ENCODE measurements at places on chromosomes 12 and 14. TPM values are rescaled to one million over a fixed set of nuclear protein-coding genes. Genes with fewer than 3 reads are reported as not detected.

TTC6 gene
- total RNA-seq: not detected

DIO2 gene
- total RNA-seq: 10.7 TPM

PIWIL1 gene
- total RNA-seq: not detected

MOAP1 gene
- total RNA-seq: 22.8 TPM

TEX52 gene
- not detected for total RNA-seq

C3AR1 gene
- 39.8 TPM for total RNA-seq

SCNN1A gene
- total RNA-seq: 1.5 TPM

MYF6 gene
- not detected for total RNA-seq

DNA sequence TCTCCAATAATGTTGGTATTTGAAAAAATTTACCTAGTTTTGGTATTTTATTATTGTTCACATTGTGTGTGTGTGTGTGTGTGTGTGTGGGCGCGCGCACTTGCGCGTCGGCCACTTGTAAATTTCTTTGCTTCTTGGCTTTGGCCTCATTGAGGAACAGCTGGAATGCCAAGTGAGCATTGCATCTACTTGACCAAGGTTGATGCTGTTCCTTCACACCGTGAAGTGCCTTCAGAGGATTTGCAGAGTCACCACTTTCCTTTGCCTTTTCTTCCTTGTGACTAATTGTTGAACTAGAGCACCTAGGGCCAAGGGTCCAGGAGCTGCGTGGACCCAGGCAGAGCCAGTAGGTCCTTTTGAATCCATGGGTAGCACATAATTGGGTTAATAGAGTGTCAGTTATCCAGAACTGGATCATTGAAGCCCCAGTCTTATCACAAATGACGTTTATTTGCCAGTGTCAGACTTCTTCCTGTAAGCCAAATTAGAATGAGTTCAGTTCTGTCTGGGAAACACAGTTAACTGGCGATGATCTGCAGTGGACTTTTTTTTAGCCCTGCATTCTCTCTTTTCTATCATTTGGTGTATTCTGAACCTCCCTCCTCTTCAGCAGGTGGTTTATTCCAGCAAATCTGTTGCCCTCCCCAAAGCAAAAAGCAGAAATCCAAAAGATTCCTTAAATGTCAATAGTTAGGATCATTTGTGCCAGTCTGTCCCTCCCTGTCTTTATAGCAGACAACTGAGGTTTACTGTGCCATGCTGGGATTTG is 2.6 kb downstream of the PPP2R5C start:
- H3K4me3 ChIP-seq: no peak overlapping the region
- peaks cover 1% of the 10 kb centered on the region for H3K4me1 ChIP-seq
- no peak overlapping the region for H3K27ac ChIP-seq
- H3K36me3 ChIP-seq: no peaks in the 10 kb centered on the region

DNA sequence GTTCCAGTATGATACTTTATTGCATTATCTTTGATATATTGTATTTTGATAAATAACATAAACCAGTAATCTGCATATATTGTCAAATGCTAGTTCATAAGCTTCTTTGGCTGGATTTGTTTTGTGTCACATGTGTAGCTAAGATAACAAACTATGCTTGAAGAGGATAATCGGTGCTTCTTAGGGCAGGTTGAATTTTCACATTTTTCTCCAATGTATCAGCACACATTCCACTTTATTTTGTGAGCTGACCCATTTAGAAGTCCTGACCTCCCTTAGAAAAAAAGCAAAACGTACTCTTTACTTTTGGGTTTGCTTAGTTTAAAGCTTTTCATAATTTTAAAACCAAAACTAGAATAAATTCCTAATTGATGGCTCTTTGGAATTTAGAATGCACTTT is 277.7 kb upstream of the DDHD1 start:
- H3K27ac ChIP-seq: no peak overlapping the region
- no peaks in the 10 kb centered on the region for H3K27me3 ChIP-seq
- H3K4me1 ChIP-seq: no peaks in the 10 kb centered on the region
- H3K4me3 ChIP-seq: no peak overlapping the region
- DNase-seq: no peak

- peaks cover 11% of the 10 kb centered on the region for H3K4me1 ChIP-seq
- no peak overlapping the region for H3K4me3 ChIP-seq
- no peaks in the 10 kb centered on the region for H3K36me3 ChIP-seq
- H3K27ac ChIP-seq: no peak overlapping the region
These were observed 138.5 kb downstream of the ANO6 start for GRCh38 chr12:45354399-45354798.

DNA sequence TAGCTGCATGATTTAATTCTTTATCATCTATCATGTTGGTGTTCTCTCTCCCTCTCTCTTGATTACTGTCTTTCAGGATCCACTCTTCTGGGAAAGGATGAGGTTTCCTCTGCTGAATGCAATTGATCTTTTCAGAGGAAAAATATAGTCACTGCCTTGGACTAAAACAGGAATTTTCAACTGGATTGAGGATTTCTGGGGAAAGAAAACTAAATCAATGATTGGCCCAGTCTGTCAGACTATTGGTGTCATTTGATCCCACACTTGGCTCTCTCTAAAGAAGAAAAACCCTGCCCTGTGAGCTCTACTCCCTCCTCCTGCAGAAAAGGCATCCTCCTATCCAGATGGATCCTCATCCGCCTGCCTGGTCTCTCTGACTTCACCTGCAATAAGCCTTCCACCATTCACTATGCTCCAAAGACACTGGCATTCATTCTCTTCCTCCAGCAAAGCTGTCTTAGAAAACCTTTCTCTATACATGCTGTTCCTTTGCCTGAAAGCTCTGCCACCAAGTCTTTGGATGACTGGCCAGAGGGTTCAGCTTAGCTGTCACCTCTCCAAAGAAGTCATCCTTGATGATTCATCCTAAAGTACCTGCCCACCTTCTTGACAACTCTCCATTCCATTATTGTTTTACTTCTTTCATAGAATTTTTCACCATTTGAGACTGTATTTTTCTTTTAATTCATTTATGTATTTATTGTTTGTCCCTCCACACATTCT is 127.7 kb upstream of the CAND1 start:
- DNase-seq: no peak
- H3K27me3 ChIP-seq: no peaks in the 10 kb centered on the region
- no peaks in the 10 kb centered on the region for H3K4me1 ChIP-seq
- H3K36me3 ChIP-seq: no peaks in the 10 kb centered on the region
- no peak overlapping the region for H3K4me3 ChIP-seq

DNA sequence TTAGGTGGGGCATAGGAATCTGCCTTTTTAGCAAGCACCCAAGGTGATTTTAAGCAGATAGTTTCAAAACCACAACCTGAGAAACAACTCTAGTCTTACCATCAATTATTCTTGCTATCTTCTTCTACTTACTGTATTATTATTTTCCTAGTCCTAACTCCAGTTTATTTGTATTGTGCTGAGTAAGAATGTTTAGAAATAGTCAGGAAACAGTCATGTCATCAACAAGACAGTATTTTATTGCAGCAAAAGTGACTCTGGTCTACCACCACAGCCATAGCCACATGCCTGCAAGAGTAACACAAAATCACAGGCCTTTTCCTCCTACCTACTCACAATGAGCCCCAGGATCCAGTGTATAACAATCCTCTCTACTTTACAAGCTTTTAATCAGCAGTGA is 46.3 kb upstream of the FLRT2 start:
- DNase-seq: no peak
- H3K27me3 ChIP-seq: no peaks in the 10 kb centered on the region
- no peaks in the 10 kb centered on the region for H3K36me3 ChIP-seq
- no peak overlapping the region for H3K27ac ChIP-seq
- H3K4me1 ChIP-seq: no peaks in the 10 kb centered on the region
- no peak overlapping the region for H3K4me3 ChIP-seq

DNA sequence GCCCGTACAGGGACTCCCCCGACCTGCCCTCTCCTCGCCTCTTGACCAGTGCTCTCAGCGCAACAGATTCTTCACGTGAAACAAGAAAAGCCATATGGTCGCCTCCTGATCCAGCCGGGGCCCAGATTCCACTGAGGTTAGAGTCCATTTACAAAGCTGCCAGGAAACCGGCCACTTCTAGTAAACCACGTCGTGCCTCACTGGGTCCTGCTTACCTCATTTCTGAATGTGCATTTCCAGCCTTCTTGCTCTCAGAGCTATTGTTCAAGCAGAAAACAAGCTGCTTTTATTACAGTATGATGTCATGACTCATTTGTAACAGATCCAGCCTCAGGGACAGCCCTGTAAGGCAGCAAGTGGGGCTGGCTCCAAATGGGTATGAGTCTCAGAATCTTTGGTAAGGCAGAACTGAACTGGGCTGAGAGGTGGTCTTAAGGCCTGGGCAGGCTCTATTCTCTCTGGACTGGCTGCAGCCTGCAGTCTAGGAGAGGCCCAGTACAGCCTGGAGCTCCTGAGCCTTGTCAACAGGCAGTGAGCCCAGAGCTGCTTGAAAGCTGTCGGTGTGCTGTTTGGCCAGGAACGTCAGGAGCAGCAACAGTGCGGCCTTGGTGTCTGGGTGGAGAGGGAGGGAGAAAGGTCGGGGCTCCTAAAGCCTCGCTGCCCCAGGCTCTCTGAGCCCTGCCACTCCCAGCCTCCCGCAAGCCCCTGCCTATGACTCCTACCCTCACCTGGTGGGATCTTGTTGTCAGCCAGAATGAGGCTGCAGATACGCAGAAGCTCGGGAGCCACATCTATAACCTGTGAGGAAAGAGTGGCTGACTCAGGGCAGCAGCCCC is 8.3 kb downstream of the REC8 start:
- no peak overlapping the region for H3K4me3 ChIP-seq
- DNase-seq: peak; percentile 63
- H3K27ac ChIP-seq: peak overlapping the region; percentile 11
- no peaks in the 10 kb centered on the region for H3K4me1 ChIP-seq
- H3K36me3 ChIP-seq: no peaks in the 10 kb centered on the region

DNA sequence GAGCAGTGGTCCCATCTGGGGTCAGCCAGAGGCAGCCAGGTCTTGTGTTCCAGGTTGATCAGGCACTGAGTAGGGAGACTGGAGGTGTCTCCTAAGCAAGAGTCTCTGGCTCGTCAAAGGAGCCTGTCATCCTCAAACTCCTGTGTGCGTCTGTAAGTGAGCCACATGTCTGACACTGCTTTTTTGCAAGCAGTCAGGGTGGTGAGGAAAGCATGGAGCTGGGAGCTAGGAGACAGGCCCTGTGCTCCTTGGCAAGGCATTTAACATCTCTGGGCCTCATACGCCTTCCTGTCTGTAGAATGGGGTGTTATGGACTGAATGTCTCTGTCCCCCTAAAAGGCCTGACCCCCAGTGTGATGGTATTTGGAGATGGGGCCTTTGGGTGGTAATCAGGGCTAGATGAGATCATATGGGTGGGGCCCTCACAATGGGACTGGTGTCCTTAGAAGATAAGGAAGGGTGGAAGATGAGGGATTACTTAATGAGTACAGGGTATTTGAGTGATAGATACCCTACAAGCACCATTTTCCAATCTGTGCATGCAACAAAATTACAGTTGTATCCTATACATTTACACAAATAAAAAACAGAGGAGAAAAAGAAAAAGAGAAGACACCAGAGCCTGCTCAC is 53.0 kb downstream of the ARL6IP4 start:
- H3K27ac ChIP-seq: no peak overlapping the region
- H3K27me3 ChIP-seq: no peaks in the 10 kb centered on the region
- H3K4me3 ChIP-seq: no peak overlapping the region

DNA sequence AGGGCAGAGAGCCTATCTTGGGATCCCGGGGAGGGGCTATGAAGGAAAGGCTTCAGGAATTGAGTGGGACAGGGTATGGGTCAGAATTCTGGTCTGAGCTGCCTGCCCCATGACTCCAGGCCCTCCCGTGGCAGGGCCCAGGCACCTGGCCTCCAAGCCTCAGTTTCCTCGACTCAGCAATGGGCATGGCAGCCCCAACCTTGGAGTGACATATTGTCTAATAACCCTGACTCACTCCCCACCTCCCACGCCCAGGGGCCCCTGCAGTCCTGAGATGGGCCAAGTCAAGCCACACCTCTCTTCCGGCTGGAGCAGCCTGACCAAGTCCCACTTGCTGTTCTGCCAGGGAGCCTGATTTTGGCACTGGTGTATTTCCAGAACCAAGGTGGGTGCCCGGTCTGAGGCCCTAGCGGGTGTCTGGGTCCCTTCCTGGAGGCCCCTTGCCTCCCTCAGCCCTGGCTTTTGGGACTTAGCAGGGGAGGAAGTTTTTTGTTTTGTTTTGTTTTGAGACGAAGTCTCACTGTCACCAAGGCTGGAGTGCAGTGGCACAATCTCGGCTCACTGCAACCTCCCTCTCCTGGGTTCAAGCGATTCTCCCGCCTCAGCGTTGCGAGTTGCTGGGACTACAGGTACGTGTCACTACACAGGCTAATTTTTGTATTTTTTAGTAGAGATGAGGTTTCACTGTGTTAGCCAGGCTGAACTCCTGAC is 40.3 kb upstream of the RCOR1 start:
- no peak for DNase-seq
- no peaks in the 10 kb centered on the region for H3K36me3 ChIP-seq
- no peak overlapping the region for H3K27ac ChIP-seq
- no peaks in the 10 kb centered on the region for H3K4me1 ChIP-seq

DNA sequence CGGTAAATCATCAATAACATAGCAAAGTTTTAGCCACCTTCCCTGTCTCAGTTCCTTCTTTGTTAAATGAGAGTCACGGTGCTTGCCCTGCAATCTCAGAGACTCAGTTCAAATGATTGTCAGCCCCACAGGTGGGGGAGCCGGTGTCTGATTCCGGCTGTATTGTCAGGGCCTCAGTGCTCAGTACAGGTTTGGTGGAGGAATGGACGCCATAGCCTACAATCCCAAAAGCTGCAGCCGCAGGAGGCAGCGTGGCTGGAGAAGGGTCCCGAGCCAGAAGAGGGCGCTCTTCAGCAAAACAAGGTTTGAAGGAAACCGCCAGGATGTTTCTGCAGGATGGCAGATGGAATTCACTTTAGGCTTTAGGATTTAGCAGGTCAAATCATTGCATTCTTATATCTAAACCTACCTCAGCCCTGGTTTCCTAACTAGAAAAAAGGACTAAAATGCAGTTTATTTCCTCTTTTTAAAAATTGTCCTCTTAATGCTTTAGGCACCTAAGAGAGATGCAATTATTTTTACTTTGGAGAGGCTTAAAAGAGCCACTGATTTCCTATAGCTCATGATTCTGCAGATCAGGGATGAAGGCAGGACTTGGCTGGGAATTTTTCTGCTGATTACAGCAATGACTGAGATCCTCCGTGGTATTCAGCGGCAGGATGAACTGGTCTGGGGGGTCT is 29.2 kb downstream of the FOS start:
- H3K36me3 ChIP-seq: no peaks in the 10 kb centered on the region

DNA sequence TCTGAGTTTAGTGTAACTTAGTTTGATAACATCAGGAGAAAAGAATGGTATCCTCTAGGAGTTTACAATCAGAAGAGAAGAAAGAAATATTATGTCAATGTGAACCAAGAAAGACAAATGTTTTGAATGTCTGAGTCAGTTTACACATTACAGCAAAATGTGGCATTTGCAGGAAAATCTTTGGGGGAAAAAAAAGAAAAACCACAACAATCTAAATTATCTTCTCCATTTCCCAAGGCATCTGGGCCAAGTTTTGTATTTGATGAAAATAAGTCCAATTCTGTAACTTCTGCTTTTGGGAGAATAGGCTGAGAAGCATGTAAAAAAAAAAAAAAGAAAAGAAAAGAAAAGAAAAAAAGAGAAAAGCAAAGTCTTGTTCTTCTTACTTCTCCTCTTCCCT is 58.8 kb upstream of the FLRT2 start:
- no peak for DNase-seq
- no peak overlapping the region for H3K4me3 ChIP-seq
- no peaks in the 10 kb centered on the region for H3K36me3 ChIP-seq
- no peaks in the 10 kb centered on the region for H3K4me1 ChIP-seq
- no peak overlapping the region for H3K27ac ChIP-seq
- H3K27me3 ChIP-seq: no peaks in the 10 kb centered on the region

Measured in aorta (tissue), 5 donors.